Fibroblast of the conjunctiva (primary cell): ENCODE measurements at places on chromosomes 11 and 22.

GRCh38 chr22:46561435-46561905 lies 24.1 kb upstream of the CELSR1 start:
- DNase-seq, result no peak

GRCh38 chr11:125192717-125193415 lies 28.3 kb downstream of the PKNOX2 start:
- DNase-seq, result no peak

DNA sequence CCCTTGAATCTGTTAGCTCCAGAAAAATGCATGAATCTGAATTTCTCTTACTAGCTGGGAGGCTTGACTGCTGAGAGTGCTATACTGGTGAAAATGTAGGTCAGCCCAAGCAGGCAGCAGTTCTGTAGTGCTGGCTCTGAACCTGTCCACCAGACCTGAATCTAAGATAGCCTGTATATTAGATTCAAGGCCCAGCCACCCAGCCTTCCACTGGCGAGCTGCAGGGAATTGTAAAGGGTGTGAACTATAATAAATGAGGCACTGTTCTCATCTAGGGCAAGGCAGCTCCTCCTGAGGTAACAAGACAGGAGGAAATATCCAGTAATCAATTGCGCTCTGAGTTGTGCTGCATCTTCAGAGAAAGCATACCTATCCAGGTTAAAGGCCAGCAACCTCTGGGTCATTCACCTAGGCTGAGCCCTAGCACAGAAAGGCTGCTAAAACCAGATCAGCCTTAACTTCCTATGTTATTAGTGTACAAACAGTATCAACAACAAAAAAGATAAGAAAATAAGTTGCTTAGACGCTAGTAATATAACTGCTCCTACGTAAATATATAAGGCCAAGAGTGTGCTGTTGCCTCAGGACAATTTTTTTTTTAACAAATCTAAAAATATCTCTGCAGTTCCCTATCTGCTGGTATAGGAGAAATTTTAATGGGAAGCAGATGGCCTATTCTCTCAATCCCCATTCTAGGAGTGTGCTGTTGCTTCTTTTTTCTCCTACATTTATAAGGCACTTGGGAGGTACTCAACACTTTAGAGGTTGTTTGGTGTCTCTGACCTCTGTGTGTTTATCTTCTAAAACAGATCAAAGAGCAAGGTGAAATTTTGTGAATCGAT lies 63.0 kb downstream of the RELT start:
- peak; percentile 21 for DNase-seq

DNA sequence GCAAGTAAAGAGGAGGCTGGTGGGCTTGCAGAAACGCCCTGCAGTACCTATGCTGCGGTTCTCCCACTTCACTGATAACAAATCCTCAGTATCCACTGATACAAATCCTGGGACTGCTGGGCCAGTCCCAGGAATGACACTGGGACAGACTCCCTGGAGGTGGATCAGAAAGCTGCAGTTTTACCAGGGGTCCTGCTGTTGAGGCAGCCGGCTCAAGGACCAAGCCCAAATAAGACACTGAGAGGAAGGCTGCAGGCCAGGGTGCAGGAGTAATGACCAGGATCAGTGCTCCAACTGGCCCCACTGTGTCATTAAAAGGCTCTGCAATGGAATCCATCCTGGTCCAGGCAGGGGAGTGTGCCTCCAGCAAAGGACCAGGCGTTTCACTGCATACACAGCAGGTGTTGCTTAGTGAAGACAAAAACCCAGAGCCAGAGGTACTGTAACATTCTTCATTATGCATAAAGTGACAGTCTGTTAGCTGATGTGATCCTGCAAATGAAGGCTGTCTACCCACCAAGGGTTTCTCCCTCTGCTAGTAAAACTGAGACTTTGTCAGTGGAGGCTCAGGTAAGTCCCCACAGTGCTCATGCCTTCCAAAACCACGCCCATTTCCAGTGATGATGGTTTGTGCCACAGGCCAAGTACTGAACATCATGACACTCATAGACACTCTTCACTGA lies 1.4 kb upstream of the C22orf39 start:
- no peak for DNase-seq

DNA sequence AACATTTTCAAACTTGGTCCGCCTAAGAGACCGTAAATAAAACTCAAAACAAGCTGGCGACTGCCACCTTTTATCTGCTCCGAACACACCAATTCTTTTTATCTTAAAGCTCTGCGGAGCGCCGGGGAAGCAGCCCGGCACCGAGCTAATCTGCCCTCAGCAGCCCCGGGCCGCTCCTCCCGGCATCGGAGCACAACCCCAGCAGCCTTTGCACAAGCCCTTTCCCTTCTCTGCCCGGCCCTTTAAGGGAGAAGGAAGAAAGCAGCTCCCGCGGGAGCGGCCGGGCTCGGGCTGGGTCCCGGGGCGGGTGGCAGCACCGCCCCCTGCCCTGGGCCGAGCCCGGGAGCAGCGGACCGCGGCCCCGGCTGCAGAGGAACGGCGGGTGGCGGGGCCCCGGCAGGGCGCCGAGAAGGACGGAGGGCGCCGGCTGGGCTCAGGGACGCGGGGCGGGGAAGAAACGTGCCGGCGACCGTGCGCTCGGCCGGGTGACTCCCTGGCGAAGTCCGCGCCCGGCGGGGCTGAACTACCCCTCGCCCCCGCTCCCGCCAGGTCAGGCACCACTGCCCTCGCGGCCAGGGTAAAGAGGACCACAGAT lies 133.6 kb upstream of the C11orf58 start:
- DNase-seq, result no peak

DNA sequence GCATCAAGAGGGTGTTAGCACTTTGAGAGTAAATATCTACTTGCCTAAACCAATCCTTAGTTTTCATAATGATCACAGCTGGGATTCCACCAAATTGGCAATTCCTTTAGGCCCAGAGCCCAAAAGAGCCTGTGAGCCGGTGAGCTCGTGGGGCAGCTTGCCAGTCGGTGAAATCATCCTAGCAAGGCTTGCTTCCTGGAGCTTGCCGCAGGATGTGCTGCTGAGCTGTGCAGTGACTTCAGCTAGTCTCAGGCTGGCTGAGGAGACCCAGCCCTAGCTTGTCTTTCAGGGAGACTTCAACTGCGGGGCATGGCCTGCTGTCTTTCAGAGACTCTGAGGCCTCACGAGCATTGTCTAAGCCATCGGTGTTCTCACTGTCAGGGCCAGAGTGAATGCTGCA lies 73.6 kb upstream of the SUSD2 start:
- peak; percentile 87 for DNase-seq

- no peak for DNase-seq
Observed at GRCh38 chr11:88680806-88681205, 343.3 kb upstream of the CTSC start.

GRCh38 chr11:12725055-12725862 lies 51.0 kb downstream of the TEAD1 start:
- no peak for DNase-seq

- DNase-seq, result no peak
Observed at GRCh38 chr11:8294251-8294935, 30.7 kb upstream of the LMO1 start.
